Epithelial cell of prostate (primary cell): ENCODE measurements at places on chromosomes 4 and X.

GRCh38 chrX:153791104-153791852 lies 2.9 kb downstream of the IDH3G start:
- no peak for DNase-seq

DNA sequence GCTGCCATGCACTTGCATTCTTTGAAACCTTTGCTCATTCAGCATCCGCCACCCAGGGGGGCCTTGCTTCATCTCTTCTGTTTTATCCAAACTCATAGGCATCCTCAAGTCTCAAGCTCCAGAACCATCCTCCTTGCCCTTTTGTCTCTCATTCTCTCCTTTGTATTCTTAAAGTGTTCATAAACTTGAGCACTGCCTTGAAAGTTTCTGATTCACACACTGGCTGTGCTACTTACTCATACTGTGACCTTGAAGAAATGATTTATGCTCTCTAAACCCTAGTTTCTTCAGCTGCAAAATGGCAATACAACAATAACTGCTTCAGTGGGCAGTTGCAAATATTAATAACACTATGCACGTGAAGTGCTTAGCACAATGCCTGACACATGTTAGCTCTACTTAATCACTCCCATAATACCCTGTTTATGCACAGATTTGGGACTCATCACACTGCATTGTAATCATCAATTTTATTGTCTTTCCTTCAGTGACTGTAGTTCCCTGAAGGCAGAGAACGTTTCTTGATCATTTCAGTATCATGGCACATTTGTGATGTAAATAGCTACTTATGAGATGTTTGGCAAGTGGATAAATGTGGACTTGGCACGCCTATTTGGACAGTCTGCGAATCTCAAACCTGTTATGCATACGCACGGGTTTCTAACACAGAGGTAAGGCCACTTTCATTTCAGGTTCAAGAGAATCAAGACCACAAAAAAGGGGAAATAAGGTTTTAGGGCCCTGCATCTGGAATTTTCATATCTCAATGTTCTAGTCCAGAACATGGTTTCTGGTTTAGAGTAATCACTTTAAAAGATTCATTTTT lies 291.0 kb downstream of the LDB2 start:
- DNase-seq = no peak

DNA sequence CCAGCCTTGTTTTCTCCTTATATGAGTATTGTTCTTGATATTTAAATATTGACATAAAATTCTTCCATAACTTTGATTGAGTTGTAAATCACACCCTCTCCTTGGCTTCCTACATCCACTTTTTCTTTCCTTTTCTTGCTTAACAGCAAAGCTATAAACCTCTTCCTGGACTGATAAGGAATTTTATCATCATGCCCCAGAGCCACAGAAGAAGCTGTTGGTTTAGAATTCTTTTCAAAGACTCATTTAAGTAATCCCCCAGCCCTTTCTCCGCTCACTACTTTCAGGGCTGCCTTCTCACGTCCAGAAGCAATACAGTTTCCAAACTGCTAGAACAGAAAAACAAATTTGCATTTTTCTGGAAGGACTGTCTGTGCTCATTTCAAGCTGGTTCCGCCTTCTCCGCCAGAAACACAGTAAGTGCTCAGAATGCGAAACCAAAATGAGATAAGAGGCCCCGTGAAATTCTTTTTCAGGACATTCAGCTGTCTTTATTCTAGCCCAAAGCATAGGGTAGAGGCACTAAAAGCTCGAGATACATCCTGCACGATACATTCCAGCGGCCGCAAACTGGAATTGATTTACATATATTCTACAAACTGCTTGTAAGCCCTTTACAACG lies 849 bp downstream of the MID1 start:
- no peak for DNase-seq

- DNase-seq = no peak
These were observed 70.5 kb downstream of the SLC9A6 start for GRCh38 chrX:136055651-136056221.

GRCh38 chrX:118271775-118272174 lies 74.1 kb upstream of the WDR44 start:
- DNase-seq = no peak

- peak; percentile 64 for DNase-seq
These were observed 19.5 kb downstream of the CNGA2 start for GRCh38 chrX:151754047-151754429.

DNA sequence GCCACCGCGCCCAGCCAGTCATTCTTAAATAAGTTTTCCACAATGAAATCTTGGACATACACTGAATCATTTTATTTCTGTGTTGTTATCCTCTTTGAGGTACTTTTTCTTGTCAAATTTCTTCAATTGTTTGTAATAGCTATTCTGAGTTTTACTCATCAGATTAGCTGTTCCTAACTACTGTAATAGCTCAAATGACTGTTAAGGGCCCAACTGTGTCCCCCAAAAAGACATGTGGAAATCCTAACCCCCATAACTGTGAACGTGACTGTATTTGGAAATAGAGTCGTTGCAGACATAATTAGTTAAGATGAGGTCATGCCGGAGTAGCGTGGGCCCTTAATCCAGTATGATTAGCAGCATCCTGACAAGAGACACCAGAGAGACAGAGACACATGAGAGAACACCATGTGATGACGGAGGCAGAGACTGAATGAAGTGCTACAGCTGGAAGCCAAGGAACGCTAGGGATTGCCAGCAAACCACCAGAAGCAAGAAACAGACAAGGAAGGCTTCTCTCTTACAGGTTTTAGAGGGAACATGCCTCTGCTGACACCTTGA lies 22.9 kb downstream of the ACOT9 start:
- no peak for DNase-seq
